Karpas-422 (cell line): ENCODE measurements at places on chromosomes 4 and X. TPM values are rescaled to one million over a fixed set of nuclear protein-coding genes. Genes with fewer than 3 reads are reported as not detected.

DNA sequence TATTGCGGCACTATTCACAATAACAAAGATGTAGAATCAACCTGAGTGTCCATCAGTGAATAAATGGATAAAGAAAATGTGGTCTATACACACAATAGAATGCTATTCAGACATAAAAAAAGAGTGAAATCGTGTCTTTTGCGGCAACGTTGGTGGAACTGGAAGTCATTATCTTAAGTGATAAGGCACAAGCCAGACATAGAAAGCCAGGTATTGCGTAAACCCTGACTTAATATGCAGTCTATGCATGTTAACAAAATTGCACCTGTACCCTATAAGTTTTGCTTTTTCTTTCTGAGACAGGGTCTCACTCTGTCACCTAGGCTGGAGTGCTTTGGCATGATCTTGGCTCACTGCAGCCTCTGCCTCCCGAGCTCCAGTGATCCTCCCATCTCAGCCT is 28.6 kb downstream of the KIAA0232 start:
- peaks cover 10% of the 10 kb centered on the region; the same call in 1 of the 2 replicates for H3K36me3 ChIP-seq
- DNase-seq: no peak
- H3K27ac ChIP-seq: 0 out of 2 replicates have a peak overlapping the region, but pooled peaks have one; percentile 35
- peaks cover 48% of the 10 kb centered on the region for H3K4me1 ChIP-seq
- H3K27me3 ChIP-seq: no peaks in the 10 kb centered on the region

- H3K27me3 ChIP-seq: no peaks in the 10 kb centered on the region
- no peaks in the 10 kb centered on the region for H3K36me3 ChIP-seq
Measured at GRCh38 chr4:44186096-44186849, 262.3 kb downstream of the KCTD8 start.

DNA sequence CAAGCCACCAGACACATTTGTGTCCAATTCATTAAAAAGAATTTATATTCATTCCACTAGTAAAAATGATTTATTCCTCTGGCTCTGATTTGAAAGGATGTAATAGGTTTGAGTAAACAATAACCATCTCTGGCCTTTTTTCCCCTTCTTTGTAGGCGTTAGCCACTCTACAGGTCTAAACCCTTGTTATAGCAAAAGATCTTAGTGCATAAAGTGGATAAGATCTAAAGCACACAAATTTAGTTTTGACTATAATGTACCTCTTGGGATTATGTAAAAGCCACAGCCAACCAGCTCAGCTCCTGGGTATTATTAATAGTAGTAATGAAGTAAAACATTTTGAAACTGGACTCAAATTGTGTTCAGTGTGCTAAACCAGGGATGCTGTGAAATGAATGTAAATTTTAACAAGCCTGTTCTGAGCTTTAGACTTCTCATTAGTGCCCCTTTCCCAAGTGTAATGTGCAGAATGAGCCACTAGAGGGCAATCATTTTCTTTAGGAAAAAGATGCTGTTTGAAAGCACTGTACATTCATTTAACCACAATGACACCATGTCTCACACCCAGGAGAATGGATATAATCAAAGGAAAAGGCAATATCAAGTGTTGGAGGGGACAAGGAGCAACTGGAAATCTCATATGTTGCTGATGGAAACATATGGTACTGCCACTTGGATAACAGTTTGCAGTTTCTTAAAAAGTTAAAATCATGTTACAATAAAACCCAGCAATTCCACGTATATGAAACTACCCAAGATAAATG is 69.7 kb downstream of the KLHL8 start:
- H3K27me3 ChIP-seq: no peaks in the 10 kb centered on the region
- H3K4me1 ChIP-seq: no peaks in the 10 kb centered on the region
- H3K4me3 ChIP-seq: no peak overlapping the region
- H3K36me3 ChIP-seq: no peaks in the 10 kb centered on the region

DNA sequence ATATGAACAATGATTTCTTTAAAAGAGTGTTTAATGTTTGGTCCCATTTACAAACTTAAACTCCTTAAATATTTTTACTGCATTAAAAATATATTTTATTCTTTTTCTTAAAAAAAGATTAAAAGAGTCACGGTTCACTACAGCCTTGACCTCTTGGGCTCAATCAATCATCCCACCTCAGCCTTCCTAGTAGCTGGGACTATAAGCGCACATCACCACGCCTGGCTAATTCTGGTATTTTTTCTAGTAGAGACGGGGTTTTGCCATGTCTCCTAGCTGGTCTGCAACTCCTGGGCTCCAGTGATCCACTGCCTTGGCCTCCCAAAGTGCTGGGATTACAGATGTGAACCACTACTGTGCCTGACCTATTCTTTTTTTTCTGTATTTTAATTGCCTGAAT is 104.7 kb upstream of the TLR2 start:
- peak overlapping the region; percentile 88 for H3K27ac ChIP-seq
- no peaks in the 10 kb centered on the region; the same call in 1 of the 2 replicates for H3K36me3 ChIP-seq
- H3K4me3 ChIP-seq: peak overlapping the region; percentile 49
- peaks cover 92% of the 10 kb centered on the region for H3K4me1 ChIP-seq
- DNase-seq: peak; percentile 89

The CXCL13 gene
- not detected in 2 replicates for total RNA-seq

DNA sequence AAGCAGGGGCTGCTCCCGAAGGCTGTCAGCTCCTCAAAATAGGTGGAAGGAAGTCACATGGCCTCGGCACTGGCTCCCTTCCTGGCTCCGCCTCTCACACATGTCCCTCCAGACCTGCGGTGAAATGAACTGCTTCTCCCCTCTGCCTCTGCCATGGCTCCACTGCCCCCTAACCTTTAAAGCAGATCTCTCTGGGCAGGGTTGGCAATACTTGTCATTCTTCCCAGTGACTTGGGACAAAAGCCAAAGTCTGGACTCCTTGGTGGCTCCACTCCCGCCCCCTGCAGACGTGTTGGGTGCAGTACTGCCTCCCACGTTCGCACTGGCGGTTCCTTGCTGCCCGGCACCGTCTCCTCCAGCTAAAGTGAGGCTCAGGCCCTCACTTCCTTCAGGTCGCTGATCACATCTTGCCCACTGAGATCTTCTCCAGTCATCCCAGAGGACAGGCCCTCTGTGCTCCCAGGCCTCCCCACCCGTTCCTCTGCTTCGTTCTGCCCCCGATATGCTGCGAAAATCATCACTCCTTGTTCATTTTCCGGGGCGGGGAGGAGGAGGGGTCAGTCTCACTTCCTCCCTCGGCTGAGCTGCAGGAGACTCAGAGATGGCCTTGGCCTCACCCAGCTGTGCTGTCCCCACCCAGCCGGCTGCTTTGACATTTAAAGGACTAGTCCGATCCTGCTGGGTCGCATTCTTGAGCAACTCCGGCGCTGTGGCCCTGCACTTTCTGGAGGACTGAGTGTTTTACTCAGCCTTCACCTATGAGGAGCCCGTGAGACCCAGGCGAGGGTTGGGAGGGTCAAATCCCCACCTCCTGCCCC is 97.4 kb downstream of the PHKA2 start:
- DNase-seq: peak; percentile 79
- peak overlapping the region; percentile 55; the same call in 1 of the 2 replicates for H3K4me3 ChIP-seq
- H3K27ac ChIP-seq: no peak overlapping the region

The BTC gene
- not detected in 2 replicates for total RNA-seq

The PAGE2B gene
- not detected in 2 replicates for total RNA-seq

DNA sequence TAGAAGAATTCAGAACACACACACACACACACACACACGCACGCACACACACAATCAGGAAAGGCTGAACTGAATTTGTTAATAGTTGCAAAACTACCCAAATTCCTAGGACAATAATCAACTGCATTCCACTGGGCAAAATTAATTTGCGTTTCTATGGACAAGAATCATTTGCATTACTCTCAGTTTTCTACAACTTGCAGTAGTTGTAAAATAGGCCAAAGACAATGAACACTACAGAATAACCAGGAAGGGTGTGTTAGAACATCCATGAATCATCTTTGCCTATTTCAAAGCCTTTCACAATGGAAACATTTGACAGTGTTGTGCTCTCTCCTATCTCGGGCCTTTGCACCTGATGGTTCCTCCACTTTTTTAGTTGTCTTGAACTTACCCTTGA is 77.1 kb upstream of the IGFBP7 start:
- H3K27ac ChIP-seq: no peak overlapping the region
- no peaks in the 10 kb centered on the region for H3K4me1 ChIP-seq
- H3K27me3 ChIP-seq: no peaks in the 10 kb centered on the region
- no peak for DNase-seq

DNA sequence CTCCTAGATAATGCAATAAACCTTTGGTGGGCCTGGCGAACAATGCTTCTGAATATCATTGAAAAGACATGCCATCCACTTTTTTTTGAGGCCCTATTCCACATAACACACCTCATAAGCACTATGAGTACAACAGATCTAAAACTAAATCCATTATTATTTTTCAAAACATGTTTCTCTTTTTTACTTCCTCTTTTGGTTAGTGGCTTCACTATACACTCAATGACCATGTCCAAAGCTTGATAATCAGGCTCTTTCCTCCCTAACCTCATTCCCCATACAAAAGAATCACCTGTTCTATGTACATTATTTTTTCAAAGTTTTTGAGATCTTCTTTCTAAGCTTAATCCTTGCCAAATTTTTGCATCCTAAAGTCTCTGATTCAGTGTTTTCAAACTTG is 20.4 kb upstream of the NPY2R start:
- H3K27ac ChIP-seq: no peak overlapping the region
- no peaks in the 10 kb centered on the region for H3K4me1 ChIP-seq
- no peak for DNase-seq

GRCh38 chr4:36285784-36286480 is 4.5 kb downstream of the DTHD1 start:
- no peak overlapping the region for H3K27ac ChIP-seq
- no peak overlapping the region for H3K4me3 ChIP-seq
- no peak for DNase-seq
- H3K4me1 ChIP-seq: no peaks in the 10 kb centered on the region

The GTPBP6 gene
- 19.4 and 57.3 TPM in 2 replicates for total RNA-seq

DNA sequence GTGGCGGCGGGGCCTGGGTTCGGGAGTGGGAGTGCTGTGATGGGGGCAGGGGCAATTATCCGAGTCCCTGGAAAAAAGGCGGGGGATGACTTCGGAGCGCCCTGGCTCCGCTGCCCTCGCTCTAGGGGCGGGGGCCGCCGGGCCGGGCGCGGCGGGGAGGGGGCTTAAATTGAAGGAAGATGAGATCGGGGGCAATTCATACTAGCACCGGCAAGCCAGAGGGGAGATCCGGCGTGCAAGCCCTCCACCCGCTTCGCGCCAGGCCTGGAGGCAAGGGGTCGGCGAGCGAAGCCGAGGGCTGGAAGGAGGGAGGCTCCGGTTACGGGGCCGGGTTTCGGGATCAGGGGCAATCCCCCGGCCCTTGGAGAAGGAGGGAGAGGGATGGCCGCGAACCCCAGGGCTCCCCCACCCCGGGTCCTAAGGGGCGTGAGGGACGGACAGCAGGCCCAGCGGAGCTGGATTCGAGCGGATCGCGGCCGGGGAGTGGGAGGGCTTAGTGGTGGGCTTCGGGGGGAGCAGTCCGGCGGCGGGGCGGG is 1.2 kb downstream of the BCORL1 start:
- H3K27ac ChIP-seq: no peak overlapping the region
- DNase-seq: no peak
- H3K4me3 ChIP-seq: no peak overlapping the region
- no peaks in the 10 kb centered on the region for H3K36me3 ChIP-seq
- no peaks in the 10 kb centered on the region for H3K27me3 ChIP-seq

The RAP1GDS1 gene
- 77.9 and 141 TPM in 2 replicates for total RNA-seq
